ENCODE measurements at places on chromosomes 16 and 17.

- DNase-seq: no peak
These were observed 101.2 kb downstream of the PHKB start for GRCh38 chr16:47562366-47562765.

GRCh38 chr17:59972778-59973177 lies 8.2 kb upstream of the RNFT1 start:
- no peak for DNase-seq

DNA sequence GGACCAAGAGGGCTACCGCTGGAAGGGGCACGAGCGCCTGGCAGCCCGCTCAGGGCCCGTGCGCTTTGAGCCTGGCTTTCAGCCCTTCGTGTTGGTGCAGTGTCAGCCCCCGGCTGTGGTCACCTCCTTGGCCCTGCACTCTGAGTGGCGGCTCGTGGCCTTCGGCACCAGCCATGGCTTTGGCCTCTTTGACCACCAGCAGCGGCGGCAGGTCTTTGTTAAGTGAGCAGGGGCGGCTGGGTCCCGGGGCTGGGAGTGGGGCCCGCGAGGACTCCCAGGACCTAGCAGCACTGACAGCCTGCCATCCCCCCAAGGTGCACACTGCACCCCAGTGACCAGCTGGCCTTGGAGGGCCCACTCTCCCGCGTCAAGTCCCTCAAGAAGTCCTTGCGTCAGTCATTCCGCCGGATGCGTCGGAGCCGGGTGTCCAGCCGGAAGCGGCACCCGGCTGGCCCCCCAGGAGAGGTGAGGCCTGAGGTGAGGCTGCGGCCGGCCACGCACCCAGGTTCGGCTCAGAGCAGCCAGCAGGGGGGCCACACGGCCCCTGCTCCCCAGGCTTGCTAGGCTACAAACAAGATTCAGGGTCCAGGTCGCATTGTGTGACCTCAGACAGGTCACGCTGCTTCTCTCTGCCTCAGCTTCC lies 17.4 kb upstream of the MYO15B start:
- no peak for DNase-seq

GRCh38 chr16:11792410-11793241 lies 4.4 kb downstream of the ZC3H7A start:
- peak; percentile 99 for DNase-seq

GRCh38 chr17:58329810-58330537 lies 1.4 kb upstream of the TSPOAP1 start:
- no peak for DNase-seq

- no peak for DNase-seq
These were observed 845 bp upstream of the ALDOA start for GRCh38 chr16:30064729-30065101.

DNA sequence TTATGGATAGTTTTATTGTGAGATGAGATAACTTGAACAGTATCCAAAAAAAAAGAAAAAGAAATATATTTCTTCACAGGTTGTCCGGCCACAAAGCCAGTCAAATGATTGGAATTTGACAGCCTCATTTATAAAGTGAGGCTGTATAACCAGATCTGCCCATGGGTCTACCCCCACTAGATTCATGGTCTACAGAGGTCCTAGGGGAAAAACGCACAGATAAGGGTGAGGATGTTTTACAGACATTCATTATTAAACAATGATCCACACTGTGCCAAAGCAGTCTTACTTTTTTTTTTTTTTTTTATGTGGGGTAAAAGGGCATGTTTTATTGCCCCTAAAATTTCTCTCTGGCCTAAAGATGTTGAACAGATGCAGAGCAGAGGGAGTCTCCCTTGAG lies 1503.0 kb upstream of the CDH8 start:
- DNase-seq: no peak

- no peak for DNase-seq
These were observed 12.5 kb downstream of the TLCD2 start for GRCh38 chr17:1697681-1698080.

DNA sequence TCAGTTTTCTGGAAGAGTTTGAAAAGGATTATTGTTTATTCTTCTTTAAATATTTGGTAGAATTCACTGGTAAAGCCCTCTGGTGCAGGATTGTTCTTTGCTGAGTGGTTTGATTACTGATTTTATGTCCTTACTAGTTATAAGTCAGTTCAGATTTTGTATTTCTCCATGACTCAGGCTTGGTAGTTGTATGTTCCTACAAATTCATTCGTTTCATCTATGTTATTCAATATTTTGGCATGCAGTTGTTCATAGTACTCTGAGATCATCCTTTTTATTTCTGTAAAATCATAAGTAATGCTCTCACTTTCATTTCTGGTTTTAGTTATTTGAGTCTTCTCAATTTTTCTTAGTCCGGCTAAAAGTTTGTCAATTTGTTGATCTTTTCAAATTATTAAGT lies 58.1 kb upstream of the CRYM start:
- DNase-seq: no peak

DNA sequence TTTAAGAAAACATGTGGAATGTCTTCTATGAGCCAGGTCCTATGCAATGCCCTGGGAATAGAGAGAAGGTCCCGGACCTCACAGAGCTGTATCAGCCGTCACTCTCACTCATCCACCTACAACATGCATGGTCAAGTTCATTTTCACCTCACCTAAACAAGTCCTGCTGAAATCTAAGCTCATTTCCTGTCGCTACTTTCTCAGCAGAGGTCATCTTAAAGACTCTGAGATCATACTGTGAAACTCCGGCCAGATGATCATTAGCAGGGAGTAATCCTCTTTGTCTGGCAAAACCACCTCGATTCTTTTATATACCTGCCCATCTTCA lies 66.2 kb upstream of the LYRM9 start:
- no peak for DNase-seq

DNA sequence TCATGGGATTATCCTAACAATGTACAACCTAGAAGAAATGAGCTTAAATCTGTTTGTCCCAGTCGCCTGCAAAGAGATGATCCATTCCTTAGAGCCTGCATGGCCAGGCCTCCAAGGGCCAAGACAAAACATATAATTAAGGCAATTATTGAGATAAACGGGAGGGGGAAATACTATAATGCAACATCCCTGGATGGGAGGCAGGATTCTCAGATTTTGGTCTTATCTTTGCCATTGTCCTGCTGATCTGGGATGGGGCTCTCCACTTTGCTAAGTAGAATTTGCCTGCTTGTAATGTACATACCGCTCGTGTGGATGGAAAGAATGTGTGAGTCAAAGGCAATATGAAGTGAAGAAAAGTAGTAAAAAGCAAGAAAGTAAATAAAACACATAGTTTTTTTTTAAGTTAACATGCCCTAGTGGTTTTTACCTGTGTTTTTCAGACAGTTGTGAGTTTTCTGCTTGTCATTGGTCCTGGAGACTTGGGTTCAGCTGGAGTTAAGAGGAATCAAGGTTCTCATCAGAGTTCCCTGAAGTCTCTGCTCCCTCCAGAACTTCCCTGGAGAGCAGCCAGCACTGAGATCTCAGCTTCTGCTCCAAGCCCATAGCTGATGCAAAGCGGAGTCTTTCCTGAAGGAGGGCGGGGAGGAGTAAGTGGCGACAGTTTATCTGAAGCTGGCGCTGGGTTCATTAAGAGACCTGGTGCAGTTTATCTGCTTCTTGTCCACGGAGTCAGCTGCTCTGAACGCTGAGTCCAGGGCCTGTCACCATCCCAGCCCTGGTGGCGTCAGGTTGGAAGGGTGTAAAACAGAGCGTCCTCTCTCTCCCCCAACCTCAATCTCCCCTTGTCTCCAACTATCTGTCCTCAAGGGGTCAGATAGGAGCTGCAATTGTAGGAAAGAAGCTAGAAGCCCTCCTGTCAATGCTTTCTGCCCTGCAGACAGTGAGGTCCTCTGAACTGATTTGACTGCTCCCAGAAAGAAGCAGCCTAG lies 30.1 kb downstream of the HOXB1 start:
- DNase-seq: no peak

- DNase-seq: no peak
These were observed 65.3 kb downstream of the RMI2 start for GRCh38 chr16:11410376-11411058.

GRCh38 chr17:13978478-13978877 lies 90.8 kb upstream of the COX10 start:
- DNase-seq: no peak

DNA sequence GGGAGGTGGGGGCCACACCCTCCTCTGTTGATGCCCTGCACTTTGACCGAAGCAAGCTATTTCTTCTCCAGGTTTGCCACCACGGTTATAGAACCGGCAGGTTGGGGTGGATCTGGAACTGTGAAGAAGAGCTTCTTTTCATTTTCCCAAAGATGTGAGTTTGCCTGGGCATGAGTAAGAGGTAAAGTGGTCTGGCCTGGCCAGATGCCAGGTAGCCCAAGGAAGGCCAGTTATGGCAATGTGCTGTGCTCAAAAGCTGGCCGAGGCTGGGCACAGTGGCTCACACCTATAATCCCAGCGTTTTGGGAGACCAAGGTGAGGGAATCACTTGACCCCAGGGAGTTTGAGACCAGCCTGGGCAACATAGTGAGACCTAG lies 18.7 kb downstream of the ATP6V0D1 start:
- DNase-seq: no peak
